Neural progenitor cell (in vitro differentiated cells): ENCODE measurements at places on chromosomes 16 and 17. TPM values are rescaled to one million over a fixed set of nuclear protein-coding genes. Genes with fewer than 3 reads are reported as not detected.

TCAP gene
- 0.19 and 1.3 TPM in 2 replicates for total RNA-seq

DNA sequence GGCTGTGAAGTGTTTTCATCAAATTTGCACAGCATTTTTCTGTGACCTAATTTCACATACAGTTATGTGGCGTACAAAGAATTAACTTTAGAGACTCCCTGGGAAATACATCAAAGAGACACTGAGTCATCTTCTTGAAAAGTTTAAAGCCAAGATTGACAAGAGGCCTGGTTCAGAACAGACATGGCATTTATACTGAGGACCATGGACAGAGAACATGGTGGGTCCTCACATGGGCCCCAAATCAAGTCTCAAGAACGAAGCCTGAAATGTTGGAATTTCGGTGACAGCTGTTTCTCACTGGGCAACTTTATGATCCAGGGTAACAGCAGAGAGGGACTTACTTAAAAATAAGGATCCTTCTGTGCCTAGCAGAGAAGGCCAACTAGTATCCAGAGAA, 311.5 kb upstream of the KCNJ16 start:
- DNase-seq, result no peak

- no peak for DNase-seq
Measured at GRCh38 chr16:4750896-4751295, 16.1 kb downstream of the ZNF500 start.

DNA sequence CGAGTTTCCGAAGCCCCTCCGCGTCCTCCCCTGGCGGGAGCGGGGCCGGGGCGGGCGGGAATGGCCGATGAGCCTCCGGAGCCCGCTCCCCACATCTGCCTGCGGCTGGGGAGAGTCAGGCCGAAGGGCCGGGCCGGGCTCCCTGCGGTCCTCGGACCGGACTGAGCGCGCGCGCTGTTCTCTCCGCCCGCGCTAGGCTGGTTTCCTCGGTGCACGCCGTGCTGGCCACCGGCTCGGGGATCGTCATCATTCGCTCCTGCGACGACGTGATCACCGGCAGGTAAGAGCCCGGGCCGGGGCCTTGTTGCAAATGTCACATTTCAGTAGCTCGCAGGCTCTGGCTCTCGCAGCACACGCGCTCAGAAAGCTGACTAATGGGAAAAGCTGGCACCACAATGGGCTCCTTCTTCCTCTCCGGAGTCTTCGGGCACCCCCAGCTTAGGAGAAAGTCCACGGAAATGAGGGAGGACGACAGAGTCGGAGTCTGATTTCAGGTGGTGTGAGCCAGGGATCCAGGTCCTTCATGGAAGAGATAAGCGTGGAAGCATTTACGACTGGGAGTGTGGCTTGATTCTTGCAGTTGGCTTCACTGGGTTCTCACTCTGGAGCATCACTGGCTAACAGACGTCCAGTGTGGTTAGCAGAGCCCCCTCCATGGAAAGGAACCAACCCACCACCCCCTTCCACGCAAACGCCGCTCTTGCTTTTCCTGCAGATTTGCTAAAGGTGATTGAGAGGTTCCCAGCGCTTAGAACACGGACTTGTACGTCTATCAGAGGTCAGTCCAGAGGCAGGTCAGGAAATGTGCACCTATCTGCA, 715 bp downstream of the TLCD3A start:
- peak; percentile 68 for DNase-seq

DNA sequence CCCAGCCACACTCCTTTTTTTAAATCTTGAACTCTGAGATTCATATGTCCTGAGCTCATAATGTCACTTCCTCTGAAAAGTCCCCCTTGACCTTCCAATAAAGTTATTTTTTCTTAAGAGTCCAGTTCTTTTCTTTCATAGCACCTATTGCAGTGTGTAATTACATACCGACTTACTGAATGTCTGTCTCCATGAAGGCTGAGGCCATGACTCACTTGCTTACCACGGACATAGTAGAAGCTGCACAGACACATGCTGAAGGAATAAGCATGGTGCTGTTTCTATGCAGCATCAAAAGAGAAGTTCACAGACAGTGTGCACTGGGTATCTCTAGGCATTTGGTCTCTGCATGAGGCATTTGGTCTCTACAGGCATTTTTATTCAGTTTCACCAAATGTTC, 77.2 kb downstream of the C17orf67 start:
- no peak for DNase-seq

DNA sequence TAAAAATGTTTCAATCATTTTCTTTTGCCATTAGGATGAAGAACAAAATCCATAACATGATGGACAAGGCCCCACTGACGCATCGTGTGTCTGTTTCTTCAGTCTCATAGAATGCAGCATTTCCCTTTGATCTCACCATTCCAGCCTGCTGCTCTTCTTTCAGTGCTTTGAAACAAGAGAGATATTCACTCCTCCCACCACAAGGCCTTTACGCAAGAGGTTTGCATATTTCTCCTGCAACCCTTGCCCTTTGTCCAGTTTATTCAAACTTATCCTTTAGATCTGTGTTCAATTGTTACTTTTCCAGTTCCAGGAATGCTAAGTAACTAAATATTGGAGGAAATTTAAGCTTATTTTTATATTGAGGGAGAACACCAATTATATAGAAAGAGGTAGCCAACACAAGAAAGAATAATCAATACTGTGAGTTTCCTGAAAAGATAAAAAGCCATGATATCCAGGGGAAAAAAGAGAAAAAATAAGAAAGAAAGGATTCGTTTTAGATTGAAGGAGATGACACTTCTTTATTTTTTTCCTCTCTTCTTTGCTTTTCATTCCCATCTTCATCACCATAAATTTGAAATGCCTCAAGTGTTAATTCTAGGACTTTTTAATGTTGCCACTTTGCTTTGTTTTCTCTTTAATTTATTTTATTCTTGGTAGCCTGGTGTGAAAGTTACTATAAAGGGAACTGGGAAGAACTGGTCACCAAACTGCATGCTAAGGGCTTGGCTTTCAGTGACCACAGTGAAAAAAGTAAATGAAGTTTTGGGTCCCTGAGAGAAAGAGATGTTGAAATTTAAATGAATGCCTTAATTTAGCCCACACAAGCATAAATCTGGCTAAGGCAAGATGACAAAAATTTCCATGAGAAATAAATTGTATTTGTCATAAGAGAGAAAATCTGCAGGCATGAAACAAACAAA, 102.1 kb downstream of the KIF2B start:
- DNase-seq, result peak; percentile 36
